ENCODE measurements at places on chromosomes 12 and 14. TPM values are rescaled to one million over a fixed set of nuclear protein-coding genes. Genes with fewer than 3 reads are reported as not detected.
A peak's percentile ranks its signal among the peaks of the same experiment; 100 is the strongest.

Gene NPFF
- not detected for total RNA-seq

Gene IFNG-AS1
- not detected for total RNA-seq

Gene NINJ2
- total RNA-seq = 12.6 TPM

Gene LUM
- 34.6 TPM for total RNA-seq

Gene KRT85
- total RNA-seq = not detected

Gene TRHDE
- 1.5 TPM for total RNA-seq

Gene DYNLL1
- total RNA-seq = 154 TPM

Gene SLCO1B3
- total RNA-seq = not detected

Gene GCN1
- 30.5 TPM for total RNA-seq

Gene TRMT5
- 4.4 TPM for total RNA-seq

Gene IL22
- total RNA-seq = not detected

Gene NAP1L1
- 263 TPM for total RNA-seq

Gene RNF212B
- total RNA-seq = not detected

Gene LMNTD1
- not detected for total RNA-seq

- DNase-seq = peak; percentile 43
These were observed 664 bp downstream of the LRFN5 start for GRCh38 chr14:41607304-41607775.

DNA sequence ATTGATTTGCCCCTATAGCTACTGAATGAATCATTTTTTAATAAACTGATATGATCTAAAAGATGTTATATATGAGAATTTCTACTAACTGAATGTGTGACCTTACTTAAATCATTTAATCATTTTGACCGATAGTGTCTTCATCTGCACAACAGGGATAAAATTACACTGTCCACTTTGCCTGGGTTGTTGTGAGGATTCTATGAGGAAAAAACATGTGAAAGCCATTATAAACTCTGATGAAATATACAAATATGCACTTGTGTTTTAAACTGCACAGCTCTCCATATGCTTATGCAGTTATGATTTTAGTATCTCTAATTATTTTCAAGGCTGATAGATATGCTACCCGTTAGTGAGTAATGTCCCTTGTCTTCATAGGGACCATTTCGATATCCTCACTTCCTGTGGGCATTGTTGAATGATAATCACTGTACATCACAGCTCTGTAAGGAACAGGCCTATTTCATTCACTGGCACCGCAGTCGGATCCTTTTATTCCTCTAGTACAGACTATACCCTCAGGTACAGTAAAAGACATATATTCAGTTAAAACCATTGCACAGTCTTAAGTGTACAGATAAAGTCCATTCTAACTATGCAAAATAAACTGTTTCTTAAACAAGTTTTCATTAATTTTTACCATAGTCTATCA, 88.7 kb upstream of the RAP1B start:
- no peak for DNase-seq

DNA sequence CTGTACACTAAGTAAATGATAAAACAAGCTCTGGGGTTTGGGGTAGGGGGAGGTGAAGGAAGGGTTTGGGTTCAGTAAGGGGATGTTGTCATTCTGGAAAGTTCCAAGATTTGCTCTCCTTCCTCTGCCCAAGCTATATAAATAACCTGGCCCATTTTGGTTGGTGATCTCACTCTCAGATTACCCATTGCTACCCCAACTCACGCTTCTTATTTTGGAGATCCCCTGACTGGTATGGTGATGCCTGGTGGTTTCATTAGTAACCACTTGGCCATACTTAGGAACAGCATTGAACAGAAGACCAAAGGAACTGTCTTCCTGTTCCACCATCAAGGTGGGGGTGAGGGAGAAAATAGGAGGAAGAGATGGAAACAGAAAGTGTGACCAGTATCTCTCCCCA, 259.6 kb upstream of the TBX3 start:
- DNase-seq = no peak

DNA sequence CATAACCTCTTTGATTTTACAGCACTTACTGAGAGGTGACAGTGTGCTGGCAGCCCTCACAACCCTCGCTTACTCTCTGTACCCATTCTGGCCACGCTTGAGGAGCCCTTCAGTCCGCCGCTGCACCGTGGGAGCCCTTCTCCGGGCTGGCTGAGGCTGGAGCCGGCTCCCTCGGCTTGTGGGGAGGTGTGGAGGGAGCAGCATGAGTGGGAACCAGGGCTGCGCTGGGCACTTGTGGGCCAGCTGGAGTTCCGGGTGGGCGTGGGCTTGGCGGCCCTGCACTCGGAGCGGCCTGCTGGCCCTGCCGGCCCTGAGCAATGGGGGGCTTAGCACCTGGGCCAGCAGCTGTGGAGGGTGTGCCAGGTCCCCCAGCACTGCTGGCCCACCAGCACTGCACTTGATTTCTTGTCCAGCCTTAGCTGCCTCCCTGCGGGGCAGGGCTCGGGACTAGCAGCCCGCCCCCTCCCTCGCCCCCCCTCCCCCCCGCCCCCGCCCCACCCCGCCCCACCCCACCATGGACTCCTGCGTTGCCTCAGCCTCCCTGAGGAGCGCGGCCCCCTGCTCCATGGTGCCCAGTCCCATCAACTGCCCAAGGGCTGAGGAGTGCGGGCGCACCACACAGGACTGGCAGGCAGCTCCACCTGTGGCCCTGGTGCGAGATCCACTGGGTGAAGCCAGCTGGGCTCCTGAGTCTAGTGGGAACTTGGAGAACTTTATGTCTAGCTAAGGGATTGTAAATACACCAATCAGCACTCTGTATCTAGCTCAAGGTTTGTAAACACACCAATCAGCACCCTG, 9.9 kb downstream of the MDGA2 start:
- DNase-seq = no peak

- peak; percentile 45 for DNase-seq
These were observed 670 bp upstream of the PSMA3 start for GRCh38 chr14:58243790-58244555.

DNA sequence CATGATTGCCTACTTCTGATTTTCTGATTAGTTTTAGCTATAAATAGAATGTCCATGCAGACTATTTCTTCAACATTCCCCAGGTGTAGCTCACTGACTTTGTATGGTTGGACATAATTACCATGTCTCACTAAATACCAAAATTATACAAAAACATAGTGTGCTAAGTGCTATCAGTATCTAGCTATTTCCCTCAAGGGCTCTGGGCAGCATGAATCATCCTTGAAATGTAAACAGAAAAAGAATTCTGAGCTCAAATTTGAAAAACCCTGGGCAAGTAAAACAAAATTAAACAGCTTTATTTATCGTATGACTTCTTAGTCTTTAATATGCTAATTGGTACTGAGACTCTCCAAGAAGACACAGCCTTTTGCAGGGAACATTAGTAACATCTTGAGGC, 82.9 kb downstream of the SPATA7 start:
- DNase-seq = no peak

- no peak for DNase-seq
These were observed 478.4 kb downstream of the RAD51B start for GRCh38 chr14:68297876-68298468.

DNA sequence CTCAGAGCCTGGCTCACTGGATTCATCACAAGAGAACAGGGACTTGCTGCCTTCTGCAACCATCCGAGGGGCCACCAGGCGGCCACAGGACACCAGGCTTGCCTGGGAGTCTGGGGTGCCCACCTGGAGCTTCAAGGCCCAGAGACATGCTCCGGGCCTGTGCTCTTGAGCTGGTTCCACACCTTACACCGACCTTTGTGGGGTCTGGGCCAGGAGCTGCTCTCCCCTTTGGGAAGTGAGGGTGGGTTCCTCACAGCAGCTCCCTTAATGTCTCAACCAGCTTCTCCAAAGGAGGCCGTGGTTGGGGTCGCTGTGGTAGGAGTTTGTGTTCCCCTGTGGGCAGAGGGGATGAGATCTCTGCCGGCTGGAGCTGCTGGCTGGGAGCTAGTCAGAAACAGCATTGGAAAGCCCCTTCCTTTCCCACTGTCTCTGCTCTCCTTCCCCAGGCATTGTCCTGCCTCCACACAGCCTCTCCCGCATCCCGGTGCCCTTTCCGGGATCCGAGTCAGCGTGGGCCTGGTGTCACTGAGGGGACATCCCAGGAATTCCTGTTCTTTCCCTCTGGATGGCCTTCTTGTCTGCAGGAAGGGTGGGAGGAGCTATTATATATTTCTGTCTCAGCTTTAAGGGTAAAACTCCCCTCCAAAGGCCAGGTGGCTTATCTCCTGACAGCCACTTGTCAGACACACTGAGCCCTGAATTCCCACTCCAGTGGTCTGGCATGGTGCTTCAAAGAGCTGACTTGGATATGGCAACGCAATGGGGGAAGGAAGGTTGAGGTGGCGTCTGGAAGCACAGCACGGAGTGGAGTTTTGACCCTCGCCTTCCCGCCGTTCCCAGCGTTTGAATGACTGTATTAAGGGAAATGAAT, 5.1 kb upstream of the PAPLN start:
- no peak for DNase-seq

DNA sequence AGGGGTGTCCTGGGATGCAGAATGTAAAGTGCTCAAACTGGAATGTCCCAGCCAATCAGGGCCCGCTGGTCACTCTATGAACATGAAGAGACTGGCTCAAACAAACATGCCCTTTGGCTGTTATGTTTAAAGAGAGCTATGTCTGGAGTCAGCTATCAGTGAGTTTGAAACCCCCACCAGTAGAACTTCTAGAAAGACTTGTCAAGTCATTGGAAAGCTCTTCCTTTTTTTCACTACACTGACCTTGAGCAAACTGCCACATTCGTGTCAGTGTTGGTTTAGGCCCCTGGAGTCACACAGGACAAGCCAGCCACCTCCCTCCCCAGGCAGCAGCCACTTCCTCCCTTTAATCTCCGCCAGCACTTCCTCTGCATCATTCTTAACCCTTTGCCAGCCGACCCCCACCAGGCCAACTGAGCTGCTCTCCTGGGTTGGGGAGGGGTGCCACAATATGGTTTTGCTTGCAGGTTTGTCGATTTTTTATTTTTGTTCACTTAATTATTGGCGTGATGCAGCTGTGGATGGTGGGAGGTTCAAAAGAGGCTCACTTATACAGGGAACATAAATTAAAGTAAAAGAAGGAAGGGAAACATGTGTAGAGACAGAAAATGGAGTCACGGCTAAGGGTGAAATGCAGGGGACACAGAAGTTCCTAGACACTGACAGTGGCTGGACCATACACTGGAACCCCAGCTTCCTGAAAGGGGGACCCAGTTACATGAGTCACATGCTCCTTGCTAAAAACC, 25.3 kb downstream of the CMKLR1 start:
- DNase-seq = no peak

DNA sequence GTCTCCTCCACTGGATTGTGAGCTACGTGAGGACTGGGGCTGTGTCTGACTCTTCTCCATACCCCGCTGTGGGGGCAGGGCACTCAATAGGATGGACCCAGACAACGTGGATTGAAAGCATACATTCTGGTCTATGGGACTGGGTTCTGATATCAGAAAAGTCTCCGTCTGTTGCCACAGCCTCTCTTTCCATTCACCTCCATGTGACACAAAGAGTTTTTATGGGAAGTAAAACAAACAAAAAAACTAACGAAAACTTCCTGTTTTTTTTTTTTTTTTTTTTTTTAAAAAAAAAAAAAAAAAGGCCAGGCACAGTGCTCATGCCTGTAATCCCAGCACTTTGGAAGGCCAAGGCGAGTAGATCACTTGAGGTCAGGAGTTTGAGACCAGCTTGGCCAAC, 44.7 kb downstream of the SLC8A3 start:
- no peak for DNase-seq

- DNase-seq = peak; percentile 22
These were observed 2.0 kb upstream of the BEGAIN start for GRCh38 chr14:100589071-100589759.

DNA sequence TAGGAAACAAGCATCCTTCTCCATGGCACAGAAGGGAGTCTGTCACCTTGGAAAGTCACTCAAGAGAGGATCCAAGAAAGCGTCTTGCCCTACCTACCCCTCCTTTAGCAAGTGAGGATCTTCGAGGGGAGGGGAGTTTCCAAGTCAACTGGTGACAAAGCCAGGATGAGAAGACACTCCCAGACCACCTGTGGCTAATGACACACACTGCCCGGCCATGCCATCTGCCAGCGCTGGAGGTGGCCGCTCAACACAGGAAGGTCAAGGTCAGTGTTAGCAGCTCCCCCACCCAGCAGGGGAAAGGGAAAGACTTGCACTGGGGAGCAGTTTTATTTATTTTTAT, 41.3 kb downstream of the ELK3 start:
- no peak for DNase-seq

GRCh38 chr12:94127239-94128131, 20.9 kb upstream of the PLXNC1 start:
- no peak for DNase-seq

DNA sequence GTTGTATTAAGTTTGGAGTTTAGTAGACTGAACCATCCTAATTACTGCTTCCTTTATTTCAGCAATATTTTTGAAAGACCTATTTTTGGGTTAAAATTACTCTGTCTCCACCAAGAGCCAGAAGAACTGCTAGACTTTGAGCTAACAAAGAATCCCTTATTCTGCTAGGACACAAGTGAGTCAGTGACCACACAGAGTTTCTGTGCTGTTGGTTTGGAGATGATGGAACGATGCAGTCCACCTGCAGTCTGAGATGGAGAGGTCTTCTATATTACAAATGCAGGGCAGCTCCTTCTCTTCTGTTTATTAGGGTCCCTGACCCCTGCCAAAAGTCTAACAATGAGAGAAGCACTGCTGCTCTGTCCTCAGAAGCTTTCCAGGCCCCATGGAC, 6.7 kb upstream of the STXBP6 start:
- DNase-seq = no peak

- peak; percentile 66 for DNase-seq
These were observed 1.7 kb downstream of the MGST1 start for GRCh38 chr12:16349131-16349460.

- DNase-seq = no peak
These were observed 245.2 kb upstream of the PLEKHG7 start for GRCh38 chr12:92457458-92458180.

GRCh38 chr14:78633752-78634151, 463.6 kb downstream of the NRXN3 start:
- DNase-seq = no peak

GRCh38 chr12:31297572-31298514, 28.1 kb downstream of the SINHCAF start:
- no peak for DNase-seq

- no peak for DNase-seq
These were observed 1154.7 kb upstream of the FLRT2 start for GRCh38 chr14:84375235-84375634.

DNA sequence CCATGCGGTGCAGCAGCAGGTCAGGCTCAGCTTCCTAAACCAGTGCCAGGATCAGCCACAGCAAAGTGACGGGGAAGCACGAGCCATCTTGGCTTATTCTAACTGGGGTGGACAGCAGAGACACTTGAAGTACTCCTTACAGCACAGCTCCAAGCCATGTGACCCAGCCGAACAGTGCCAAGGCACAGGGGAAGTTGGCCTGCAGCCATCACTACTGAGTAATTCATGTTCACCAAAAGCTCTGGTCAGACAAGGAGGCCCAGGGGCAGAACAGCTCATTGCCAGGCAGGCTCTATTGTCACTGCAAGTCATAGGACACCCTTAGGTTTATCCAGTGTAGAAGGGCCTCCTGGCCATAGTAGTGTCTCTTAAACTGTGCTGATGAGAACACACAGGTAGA, 23.4 kb upstream of the SLC35F4 start:
- peak; percentile 55 for DNase-seq
